ENCODE measurements at places on chromosomes 12 and 14. TPM values are rescaled to one million over a fixed set of nuclear protein-coding genes. Genes with fewer than 3 reads are reported as not detected.

GRCh38 chr12:113835896-113836295, 130.2 kb downstream of the RBM19 start:
- no peaks in the 10 kb centered on the region for H3K36me3 ChIP-seq
- H3K27me3 ChIP-seq = no peaks in the 10 kb centered on the region
- no peak overlapping the region for H3K4me3 ChIP-seq
- no peaks in the 10 kb centered on the region for H3K4me1 ChIP-seq
- no peak for DNase-seq

- no peak overlapping the region for H3K27ac ChIP-seq
- no peaks in the 10 kb centered on the region for H3K27me3 ChIP-seq
- no peak overlapping the region for H3K4me3 ChIP-seq
- DNase-seq = no peak
- H3K36me3 ChIP-seq = no peaks in the 10 kb centered on the region
These were observed 2.3 kb upstream of the GPR162 start for GRCh38 chr12:6819106-6820030.

DNA sequence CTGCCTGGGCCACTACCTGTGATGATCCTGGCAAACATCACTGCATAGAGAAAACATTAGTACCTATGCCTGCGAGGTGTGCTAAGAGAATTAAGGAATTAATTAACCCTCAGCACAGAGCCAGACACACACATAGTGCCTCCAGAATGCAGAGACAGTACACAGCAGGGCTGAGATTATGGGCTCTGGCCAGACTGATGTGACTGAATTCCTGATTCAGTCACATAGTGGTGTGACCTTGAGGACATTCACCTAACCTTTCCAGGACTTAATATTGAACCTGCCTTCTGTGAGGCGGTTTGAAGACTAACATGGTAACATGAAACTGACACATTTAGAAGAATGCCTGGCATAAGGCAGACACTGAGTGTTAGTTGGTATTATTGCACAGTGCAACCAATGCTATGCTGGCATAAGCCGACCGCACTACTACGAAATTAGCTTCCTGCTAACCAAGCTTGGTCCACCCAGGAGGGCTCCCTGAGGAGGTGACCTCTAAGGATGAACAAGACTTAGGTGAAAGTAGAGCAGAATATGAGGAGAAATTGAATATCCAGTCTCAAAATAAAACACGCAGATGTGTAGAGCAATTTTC, 32.0 kb upstream of the SELPLG start:
- peak overlapping the region; percentile 49 for H3K27ac ChIP-seq
- H3K4me1 ChIP-seq = peaks cover 53% of the 10 kb centered on the region
- H3K4me3 ChIP-seq = no peak overlapping the region
- H3K36me3 ChIP-seq = peaks cover 6% of the 10 kb centered on the region
- no peaks in the 10 kb centered on the region for H3K27me3 ChIP-seq

Gene CAPS2
- total RNA-seq = 9.0 TPM

Gene KLHDC1
- total RNA-seq = 7.6 TPM

Data from upper lobe of right lung (tissue), 1 donor.